ENCODE measurements at places on chromosomes 1 and 21.

DNA sequence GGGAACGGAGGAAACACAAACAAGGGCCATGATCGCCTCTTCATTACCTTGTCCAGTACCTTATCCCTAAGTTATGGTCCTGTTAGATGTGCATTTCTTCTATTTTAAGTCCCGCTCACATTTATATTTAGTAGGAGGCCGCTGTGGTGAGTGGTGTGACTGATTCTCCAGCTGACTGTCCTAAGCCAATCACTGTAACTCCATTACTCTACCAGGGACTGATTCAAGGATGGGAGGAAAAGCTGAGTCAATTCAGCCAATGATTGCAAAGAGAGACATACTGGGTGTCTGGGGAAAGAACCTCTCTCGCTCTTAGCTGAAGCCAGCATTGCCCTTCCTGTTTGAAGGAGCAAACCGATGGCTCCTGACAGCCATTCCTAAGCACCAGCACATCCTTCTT lies 59.7 kb downstream of the TGFBR3 start:
- no peak for DNase-seq

GRCh38 chr1:70405780-70406416 lies 5.2 kb upstream of the CTH start:
- no peak for DNase-seq

- DNase-seq, result no peak
These were observed 62.4 kb downstream of the BACH1 start for GRCh38 chr21:29360799-29361765.

- no peak for DNase-seq
These were observed 7.0 kb upstream of the C1orf146 start for GRCh38 chr1:92210701-92211100.

GRCh38 chr1:78035121-78035520 lies 10.6 kb upstream of the GIPC2 start:
- DNase-seq, result no peak

DNA sequence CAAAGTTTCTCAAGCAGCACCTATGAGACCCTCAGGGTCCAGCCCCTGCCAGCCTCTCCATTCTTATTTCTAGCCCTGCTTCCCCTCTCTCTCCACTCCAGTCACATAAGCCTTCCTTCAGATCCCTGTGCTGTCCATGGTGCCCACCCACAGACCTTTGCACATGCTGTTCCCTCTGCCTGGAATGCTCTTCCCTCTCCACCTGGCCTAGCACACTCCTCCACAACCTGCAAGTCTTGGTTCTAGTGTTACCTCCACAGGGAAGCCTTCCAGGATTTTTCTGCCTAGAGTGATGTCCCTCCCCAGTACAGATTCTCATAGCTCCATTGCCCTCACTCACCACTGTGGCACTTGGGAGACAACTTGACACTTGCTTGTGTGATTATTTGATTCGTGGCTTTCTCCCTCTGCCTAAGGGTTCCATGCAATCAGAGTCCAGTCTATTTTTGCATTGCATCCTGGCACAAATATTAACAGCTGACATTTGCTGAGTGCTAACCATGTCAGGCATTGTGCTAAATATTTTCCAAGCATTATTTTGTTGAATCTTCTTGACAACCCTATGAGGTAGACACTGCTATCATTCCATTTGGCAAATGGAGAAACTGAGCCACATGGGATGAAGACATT lies 127.3 kb downstream of the SYF2 start:
- no peak for DNase-seq

GRCh38 chr1:156627313-156627880 lies 8.2 kb downstream of the HAPLN2 start:
- no peak for DNase-seq

- DNase-seq, result no peak
These were observed 111.5 kb downstream of the CNIH3 start for GRCh38 chr1:224727351-224728289.

Data from activated T-cell treated with anti-CD3 and anti-CD28 coated beads for 48 hours (primary cell).